ENCODE measurements at places on chromosomes 7 and 10. TPM values are rescaled to one million over a fixed set of nuclear protein-coding genes. Genes with fewer than 3 reads are reported as not detected.

Gene CNNM1
- 2.3 TPM for polyA plus RNA-seq

DNA sequence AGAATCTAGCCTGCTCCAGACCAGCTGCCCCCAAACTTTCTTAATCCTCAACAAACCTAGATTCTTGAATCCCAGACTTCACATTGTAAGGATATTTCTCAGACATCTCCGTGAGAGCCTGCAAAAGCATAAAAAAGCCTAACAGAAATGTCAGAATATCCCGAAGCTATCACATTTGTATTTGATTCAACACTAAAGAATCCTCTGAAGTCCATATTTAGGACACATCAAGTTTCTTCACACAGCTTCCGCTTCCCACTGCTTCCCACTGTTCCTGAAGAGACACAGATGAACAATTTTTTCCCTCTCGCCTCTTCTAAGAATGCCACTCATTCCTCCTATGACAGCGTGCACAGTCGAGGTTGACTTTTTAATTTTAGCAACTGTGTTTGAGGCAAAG, 396.2 kb upstream of the IGFBP3 start:
- peak; percentile 14 for DNase-seq

- DNase-seq: no peak
Measured at GRCh38 chr7:97011536-97012364, 6.4 kb downstream of the DLX6 start.

- DNase-seq: no peak
Measured at GRCh38 chr10:7908541-7909210, 90.4 kb downstream of the TAF3 start.

DNA sequence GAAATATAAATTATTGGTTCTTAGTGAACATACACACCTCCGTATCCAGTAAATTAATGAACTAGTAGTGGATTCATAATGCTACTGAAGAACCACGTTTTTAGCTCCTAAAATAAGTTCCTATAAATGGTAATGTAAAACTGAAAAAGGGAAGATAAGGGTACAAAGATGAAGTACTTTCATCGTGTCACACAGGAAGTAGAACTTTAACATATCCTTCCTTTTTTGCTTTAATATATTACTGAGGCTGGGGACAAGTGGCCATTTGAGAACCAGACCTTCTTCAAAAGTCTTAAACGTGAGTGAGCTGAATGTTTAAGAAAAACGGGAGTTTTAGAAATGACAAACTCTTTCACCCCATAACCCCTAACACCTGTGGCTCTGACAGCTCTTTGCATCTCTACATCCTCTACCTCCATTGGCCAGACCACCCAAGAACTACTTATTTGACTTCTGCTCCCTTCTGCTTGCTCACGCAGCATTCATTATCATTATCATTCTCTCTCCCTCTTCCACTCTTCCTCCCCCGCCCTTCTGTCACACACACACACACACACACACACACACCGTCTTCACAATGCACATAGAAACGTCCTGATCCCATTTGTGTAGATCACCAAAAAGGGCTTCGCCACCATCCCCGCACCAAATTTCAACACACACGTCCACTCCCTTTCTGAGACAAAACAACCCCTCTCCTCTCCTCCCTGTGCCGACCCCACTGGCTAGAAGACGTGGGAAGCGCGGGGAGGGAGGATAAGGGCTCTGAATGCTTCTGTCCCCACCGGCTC, 677 bp downstream of the SKAP2 start:
- DNase-seq: no peak

DNA sequence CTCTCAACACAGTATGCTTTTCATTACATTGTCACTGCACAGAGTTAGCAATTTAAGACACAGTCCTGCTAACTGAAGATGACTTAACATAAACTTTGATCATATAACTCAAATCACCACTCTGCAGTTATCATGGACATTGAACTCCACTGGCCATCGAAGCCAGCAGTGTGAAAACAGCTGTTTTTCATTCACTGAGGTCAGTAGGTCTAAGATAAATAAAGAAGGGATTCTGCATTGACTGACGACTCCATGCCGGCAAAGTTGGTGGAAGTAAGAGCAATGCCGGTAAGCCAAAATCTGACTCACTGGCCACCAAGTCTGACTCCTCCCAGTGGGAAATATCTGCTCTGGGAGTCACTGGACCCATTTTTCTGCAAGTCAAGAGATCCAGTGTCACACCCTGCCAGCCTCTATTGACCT, 449.9 kb upstream of the ANKRD30A start:
- peak; percentile 35 for DNase-seq
